Muscle of leg (tissue), 16 donors: ENCODE measurements at places on chromosomes 5 and 9.

DNA sequence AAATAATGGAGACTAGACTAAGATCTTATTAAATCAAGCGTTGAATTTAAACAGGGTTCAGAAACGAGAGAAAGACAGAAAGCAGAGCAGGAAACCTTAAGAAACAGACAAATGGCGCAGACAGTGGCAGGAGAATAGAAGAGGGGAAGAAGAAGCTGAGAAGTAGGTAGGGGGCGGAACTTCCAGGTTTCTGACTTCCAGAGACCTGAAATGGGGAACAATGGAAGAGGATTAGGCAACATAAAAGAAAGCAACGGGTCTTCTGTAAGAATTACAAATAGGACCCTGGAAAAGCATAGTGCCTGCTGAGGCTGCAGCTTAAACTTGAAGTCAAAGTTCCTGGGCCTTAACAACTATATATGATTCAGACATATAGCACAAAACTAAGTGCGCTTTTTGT, 101.7 kb downstream of the BNC2 start:
- DNase-seq = no peak

DNA sequence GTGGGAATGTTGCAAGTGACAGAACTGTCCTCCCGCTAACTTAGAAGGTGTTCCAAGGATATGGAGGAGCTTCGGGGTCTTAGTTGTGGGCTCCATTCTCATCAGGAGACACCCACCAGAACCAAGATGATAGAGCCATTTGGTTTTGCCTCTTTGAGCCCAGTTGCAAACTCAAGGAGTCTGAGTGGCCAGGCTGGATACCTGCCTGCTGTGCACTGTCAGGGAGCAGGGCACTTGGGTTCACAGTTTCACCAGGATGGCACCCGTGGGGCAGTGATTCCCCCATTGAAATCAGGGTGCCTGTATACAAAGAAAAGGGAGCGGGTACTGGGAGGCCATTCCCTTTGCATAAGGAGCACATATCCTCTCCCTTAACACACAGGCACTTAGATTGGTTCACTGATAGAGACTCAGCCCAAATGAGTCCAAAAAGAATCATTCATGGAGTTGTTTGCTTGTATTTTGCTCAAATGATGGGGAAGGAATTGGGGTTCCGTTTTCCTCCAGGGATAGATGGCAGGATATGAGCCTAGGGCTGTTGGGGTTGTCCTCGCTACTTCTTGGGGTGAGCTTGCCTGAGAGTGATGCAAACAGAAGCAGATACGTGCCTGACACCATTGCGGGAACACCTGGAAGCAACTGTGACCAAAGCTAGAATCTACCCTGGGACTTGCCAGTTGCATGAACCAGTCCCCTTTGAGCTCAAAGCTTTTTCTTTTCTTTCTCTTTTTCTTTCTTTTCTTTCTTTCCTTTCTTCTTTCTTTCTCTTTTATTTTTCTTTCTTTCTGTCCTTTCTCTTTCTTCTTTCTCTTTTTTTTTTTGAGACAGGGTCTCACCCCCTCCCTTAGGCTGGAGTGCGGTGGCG, 1.3 kb upstream of the PRR7 start:
- DNase-seq = no peak

DNA sequence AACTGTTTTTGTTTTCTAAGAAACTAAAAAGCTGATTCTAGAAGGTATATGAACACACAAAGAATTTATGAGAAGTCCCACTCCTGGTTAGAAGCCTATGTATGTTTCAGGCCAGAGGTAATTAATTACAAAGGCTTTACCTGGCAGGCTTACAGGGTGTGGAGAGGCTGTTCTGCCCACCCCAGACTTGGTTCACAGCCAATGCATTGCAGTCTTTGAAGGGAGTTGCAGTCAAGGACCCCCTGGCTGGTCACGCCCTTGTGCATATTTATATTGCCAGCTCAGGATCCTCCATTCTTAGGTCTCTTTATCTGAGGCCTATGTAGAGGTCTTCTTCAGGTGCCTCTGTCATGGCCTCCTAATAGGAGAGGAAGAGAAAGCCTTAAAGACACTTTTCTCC, 13.6 kb upstream of the PRSS3 start:
- DNase-seq = no peak

DNA sequence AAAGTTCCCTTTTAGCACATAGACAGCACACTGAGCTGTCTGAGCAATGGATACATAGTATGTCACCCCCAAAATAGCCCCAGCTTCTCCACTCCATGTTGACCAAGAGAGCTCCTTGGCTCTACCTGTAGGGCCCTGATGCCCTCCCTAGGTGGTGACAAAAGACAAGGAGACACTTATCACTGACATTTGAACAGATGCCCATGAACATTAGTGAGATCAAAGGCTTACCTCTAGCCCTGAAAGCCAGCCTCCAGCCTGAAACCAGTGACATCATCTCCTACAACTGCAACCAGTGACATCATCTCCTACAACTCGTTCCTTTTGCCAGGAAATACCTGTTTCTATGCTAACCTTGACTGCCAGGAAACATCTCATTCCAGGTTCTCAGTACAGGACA, 122.7 kb downstream of the FSTL4 start:
- no peak for DNase-seq

DNA sequence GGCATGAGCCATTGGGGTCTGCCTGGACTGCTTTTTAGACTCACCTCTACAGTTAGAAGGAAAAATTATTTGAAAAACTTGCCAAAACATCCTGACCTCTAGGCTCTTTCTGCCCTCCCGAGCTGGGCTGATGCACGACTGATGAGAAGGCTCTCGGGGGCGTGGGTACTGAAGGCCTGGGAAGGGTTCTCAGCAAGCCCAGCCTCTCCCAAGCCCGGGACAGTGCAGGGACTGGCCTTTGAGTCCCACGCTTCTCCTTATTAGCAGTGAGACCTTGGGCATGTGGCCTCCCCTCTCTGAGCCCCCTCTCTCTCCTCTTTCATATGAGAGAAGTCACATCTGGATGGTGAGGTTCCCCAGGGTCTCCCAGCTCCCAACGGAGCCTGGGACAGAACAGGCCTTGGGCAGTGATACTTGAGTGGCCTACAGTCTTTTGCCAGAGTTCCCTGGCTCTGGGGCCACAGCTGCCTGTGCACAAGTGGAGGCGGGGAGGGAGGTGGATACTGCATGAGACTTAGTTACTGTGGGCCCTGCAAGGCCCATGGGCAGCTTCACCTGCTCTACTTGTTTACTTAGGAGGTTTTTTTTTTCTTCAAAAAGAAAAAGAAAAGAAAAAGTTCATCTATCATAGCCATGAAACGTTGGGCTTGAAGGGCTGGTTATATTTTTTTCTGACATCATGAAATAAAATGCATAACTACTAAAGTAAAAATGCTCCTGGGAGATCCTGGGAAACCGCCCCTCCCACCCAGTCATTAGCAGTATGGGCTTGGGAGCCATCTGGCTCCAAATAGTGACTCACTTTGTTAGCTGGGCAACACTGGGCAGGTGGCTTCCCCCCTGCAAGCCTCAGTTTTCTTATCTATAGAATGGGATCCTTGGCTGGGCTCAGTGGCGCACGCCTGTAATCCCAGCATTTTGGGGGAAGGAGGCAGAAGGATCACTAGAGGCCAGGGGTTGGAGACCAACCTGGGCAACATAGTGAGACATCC, 139.4 kb downstream of the GAPVD1 start:
- no peak for DNase-seq

DNA sequence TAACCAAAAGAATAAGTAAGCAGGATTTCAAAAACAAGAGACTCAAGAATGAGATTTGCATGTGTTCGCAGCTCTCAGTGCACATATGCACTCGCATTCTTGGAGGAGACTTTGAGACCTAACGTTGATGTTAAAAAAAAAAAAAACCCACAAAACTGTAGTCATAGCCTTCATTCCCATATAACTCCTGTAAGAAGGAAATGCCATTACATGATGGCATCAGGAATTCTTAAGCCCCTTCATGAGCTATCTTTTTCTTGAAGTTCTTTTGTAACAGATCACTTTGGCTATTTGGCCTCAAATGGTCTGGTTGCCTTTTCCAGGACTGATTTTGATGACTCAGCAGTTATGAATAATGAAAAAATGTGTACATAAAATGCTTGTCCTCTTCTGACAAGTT, 113.8 kb downstream of the ALDH1A1 start:
- DNase-seq = peak; percentile 65

DNA sequence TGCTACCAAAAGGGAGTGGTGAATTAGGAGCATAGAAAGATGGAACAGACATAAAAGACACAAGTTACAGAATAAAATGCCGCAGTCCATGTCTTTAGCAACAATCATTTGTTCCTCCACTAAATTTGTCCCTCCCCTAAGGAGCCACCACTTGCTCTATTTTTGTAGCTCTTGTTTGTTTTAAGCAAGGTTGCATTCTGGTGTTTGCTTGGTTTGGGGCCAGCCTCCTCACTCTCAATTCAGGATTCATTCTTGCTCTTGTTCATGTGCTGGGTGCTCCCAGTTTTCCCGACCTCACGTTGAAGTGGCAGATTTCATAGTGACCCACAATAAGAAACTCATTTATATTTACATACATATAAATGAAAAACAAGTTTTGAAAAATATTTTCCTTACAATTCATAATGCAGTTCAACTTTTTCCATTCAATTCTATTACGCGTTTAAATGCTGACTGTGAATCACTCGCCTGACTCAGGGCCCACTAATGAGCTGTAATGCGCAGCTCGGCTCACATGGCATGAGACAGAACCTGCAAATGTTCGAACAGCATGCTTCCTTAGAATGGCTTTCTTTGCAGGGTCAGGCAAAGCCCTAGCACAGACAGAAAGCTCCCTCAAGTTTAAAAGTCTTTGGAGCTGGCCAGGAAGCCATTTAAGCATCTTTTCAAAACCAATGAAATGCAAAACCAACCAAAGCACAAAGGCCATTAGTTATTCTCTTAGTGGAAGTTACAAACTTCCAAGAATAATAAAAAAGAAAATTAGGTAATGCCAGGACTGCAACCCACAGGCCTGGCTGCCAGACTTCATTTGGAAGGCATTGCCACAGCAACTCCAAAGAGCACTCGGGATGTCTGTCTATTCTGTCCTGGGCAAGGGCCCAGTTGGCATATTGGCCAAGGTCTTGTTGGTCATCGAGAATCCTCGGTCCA, 41.7 kb downstream of the RETREG1 start:
- peak; percentile 39 for DNase-seq

DNA sequence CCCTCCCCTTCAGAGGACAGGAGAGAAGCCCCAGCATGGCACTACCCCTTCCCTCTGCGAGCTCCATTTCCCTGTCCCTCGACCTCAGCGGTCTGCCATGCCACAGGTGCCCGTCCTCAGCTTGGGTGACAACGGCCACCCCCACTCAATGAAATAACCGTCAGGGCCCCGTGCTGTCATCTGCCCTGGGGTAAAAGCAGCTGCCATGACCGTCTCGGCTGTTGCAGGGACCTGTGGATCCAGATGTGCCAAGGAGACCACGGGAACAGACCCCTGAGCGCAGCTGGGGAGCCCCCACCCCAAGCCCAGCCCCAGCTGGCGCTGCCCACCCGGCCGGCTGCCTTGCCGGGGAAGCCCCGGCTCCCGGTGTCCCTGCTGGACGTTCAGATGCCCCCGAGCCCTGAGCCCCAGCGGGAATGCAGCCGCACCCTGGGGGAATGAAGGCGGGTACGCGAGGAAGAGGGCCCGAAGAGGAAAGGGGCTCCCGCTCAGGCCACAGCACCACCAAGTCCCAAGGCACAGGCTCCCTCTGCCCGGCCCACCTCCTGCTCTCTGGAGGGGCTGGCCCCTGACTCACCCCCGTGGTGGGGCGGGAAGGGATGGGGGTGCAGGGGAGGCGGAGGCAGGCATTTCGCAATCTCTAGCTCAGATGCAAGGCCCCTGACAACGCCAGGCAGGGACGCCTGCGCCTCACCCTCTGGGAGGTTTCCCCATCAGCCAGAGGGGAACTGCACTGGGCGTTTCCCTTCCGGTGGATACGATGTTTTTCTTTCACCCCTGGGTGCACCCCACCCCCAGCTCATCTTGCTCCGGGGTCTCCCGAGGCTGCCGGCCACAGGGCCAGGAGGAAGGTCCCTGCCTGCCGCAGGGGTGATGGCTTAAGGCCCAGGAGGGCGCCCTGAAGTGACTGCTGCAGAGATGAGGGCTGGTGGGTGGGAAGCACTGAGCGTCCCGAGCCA, 49.2 kb downstream of the NACC2 start:
- DNase-seq = peak; percentile 9

DNA sequence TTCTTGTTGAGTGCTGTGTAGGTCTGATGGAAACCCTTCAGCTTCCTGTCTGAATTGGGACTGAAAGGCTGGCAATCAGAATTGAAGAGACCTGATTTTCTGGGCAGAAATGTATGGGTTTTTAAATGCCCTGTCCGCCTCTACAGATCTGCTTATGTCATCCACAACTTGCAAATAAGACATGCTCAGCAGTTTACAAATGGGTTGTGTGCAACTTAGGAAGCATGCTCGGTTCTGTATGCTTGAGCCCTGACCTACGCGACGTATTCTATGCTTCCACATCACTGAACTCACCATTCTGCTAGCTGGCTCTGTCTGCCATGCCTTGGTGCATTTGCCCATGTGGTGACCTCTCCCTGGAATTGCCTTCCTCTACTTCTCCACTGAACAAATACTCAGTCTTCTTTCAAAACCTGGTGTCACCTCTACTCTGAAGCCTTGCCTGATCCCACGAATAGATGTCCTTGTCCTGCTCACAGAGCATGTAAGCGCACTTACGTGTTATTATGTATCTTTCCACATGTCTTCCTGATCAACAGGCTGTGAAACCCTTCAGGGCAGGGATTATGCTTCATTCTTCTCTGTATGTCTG, 194.2 kb downstream of the ERCC6L2 start:
- DNase-seq = no peak

- no peak for DNase-seq
Observed at GRCh38 chr9:128936171-128936865, 11.1 kb downstream of the DOLK start.

DNA sequence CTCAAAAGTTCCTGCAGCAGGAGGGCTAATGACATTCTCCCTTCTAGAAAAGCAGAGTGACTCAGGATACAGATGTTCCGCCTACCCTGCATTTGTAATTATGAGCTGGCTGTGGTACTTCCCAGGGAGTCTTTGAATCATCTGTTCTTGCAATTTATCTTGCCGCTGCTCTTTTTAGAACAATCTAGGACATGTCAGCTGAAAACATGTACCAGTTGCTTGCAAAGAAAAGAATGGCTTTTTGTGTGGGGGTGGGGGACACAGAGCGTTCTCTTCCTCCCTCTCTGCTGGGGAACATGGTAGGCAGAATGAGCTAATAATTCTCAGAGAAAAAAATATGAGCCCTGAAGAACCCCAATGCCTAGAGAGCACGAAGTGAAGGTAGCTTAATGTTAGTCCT, 51.7 kb upstream of the TUT7 start:
- peak; percentile 75 for DNase-seq

- DNase-seq = no peak
Observed at GRCh38 chr9:105661011-105661410, 1.2 kb upstream of the TAL2 start.

DNA sequence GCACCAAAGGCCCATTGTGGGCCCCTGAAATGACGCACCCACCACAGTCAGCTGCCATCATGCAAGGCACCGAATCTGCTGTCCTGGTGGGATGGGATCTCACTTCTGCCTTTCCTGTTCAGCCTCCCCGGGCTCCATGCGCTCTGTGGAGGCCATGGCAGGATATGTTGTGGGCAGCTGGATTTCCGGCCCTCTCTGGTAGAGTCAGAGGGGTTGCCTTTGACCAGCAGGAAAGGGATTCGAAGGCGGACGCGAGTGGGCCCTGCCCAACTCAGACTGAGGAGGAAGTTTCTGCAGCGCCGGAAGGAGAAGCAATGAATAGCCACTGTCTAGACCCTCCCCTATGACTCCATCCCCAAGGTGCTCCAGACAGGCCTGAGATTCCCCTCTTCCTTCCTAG, 35.5 kb downstream of the GADD45G start:
- DNase-seq = peak; percentile 50
